ENCODE measurements at places on chromosomes 11 and 22.

- DNase-seq = no peak
Measured at GRCh38 chr11:110985547-110985946, 260.0 kb upstream of the POU2AF2 start.

DNA sequence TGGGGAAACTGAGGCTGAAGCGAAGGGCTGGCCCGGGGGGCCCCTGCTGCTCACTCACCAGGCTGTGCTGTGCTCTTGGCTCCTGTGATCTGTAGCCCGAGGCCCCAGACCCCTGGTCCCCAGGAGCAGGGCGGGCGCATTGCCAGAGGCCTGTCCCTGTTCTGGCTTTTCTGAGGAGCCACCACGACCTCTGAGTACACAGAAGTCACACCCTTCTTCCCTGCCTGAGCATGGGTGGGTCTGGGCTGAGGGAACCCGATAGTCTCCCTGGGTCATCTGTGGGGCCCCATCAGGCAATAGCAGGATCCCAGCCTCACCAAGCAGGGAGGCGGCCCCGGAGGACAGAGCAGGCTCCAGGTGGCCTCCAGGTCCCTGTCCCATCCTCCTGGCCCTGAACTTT lies 5.1 kb downstream of the CASTOR1 start:
- no peak for DNase-seq

- DNase-seq = no peak
Measured at GRCh38 chr22:48448821-48449220, 1378.9 kb downstream of the BRD1 start.

DNA sequence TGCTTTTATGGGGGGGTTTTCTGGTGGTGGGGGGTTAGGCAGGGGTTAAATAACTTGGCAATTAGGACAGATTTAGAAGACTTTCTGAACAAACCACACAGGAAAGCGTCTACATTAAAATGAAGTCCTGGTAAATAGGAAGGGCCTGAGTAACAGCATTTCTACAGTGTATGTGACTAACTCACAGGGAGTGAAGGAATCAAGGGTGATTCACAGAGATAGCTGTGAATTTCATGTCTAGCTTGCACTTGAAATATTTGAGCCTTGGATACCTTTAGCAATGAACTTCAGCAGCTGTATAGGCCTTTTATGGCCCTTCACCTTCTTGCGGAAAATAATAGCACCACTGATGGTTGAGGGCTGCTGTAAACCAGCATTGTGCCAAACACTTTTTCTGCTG lies 26.1 kb upstream of the LDHA start:
- peak; percentile 43 for DNase-seq
